Left kidney (tissue), 8 donors: ENCODE measurements at places on chromosomes 12 and 14.

GRCh38 chr12:44002607-44003006 lies 166.7 kb downstream of the TMEM117 start:
- DNase-seq = no peak

DNA sequence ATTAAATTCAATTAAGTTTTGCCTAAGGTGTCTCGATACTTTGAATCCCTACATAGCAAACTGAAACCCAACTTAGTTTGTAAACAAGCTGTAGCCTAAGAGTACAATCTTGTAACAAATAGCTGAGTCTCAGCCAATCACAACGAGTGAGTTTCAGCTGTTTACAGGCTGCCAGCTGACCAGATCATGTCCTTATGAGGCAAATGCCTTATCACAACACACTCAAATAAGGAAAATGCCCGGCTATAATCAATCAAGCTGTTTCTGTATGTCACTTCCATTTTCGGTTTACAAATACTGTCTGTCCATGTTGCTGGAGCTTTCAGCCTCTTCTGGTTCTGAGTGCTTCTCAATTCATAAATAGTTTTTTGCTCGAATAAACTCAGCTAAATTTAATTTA lies 943.8 kb downstream of the SLC16A7 start:
- no peak for DNase-seq

DNA sequence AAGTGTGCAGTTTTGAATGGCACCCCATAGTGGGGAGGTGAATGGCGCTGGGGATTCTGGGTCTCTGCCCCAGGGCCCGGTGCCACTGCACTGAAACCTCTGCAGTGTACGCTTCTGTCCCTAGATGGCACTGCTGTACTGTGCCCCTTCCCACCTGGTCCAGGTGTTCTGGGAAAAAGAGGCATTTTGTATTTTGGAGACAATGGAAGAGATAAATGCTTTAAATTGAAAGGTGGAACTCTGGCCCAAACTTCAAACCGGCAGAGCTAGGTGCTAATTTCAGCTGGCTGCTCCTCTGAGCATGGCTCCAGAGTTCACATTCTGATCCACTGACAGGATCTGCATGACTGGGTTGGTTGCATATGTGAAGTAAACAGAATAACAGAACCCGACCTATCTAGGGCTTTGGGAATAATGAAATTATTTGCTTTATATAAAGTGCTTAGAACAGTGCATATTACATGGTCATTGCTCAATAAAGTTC lies 52.2 kb downstream of the KRT80 start:
- no peak for DNase-seq

GRCh38 chr12:67649261-67649569 lies 670 bp downstream of the DYRK2 start:
- no peak for DNase-seq

- DNase-seq = no peak
Measured at GRCh38 chr12:52809166-52809565, 4.8 kb downstream of the KRT4 start.

GRCh38 chr12:65568517-65568916 lies 255.8 kb upstream of the HMGA2 start:
- DNase-seq = no peak

DNA sequence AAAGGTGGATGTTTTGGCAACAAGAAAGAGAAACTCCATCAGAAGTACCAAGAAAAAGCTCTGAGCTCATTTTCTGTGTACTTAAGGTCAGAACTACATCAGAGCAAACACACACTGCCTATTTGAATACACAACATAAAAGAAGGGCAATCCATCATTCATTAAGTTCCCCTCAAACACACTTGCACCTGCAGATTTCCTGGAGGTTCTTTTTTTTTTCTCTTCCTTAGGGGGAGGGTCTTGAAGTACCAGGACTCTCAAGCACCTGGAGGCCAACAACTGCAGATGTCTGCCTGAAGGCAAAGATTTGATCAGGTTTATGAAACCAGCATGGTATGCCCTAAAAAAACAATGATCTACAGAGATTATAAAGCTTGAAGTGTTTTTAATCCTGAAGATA lies 26.1 kb upstream of the PTHLH start:
- DNase-seq = no peak

DNA sequence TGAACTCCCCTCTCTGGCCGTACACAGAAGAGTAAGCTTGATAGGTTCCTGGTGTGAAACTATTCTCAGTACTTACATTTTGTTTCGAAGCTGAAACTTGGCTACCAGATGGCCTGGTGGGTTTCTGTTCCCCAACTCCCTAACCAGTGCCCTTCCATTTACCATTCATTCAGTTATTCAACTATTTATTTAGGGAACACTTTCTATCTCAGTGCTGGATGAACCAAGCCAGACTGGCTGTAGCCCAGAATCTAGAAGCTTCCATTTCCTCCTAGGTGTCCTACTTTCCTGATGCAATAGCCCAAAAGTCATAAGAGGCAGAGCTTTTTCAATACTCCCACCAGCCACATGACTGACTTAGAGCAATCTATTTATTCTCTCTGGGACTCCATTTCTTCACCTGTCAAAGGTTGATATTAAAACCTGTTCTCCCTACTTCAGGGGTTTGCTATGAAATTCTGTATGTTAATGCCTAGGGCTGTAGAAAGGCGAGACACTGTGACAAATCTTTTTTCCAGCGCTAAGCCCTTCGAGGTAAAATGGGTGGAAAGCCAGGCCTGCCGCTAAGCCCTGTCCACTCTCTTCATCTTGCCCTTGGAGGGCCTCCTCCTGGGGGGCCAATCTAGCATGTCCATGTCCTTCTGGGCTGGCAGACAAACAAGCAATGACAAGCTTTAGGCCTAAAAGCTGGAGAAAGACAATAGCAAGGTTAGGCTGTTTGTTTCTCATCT lies 8.1 kb upstream of the IRF2BPL start:
- no peak for DNase-seq

DNA sequence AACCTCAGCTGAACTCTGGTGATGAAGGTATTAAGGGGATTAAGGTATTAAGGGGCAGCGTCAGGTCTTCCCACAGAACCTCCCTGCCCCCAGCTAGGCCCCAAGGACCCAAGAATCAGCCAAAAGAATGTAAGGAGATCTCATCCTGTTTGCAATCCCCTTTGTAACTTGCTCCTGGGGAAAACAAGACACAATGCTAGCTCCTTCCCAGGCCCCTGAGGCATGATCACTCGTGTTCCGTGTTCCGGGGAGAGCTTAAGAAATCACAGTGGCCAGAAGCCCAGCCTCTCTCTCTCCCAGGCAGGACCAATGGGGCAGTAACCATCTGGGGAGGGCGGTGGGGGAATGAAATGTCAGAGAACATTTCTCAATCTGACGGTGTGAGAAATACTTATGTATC lies 33.2 kb downstream of the PIGH start:
- no peak for DNase-seq

GRCh38 chr12:69389831-69390230 lies 30.3 kb downstream of the YEATS4 start:
- DNase-seq = no peak
